ENCODE measurements at places on chromosomes 2 and 18.

- no peak for DNase-seq
Measured at GRCh38 chr18:11980163-11980493, 1.2 kb upstream of the IMPA2 start.

DNA sequence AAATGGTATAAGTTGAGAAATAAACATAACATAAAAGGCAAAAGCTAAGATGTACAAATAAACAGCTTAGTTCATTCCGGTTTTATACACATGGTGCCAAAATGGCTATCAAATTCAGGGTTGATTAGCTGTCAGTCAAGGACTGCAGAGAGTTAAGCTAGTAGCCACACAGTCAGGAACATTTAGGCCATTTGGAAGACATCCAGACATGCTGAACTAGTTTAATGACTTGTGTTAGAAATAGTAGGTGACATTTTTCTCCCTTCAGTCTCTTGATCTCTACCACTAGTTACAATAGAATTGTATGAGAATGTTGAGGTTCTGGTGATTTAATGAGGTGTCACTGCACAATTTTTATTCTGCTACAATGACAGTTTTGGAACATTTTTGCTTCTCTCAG is 394.4 kb upstream of the SPHKAP start:
- DNase-seq, result no peak

- DNase-seq, result no peak
Measured at GRCh38 chr18:34514238-34514637, 195.9 kb upstream of the DTNA start.

DNA sequence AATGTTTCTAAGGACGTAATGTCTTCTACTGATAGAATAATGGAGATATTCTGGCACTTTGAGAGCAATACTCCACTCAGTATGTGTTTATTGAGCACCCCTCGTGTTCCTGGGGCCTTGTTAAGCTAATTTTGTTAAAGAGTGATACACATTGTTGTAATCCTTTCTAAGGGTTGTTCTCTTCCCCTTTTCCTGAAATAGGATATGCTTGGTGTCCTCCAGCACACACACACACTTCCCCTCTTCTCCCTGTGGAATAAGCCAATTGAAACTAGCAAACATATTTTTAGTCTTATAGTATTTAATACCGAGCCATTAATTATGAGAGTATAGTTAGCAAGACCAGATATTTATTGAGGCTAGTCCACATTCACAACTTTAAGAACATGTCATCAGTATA is 114.1 kb downstream of the CRIM1 start:
- no peak for DNase-seq

GRCh38 chr18:8458546-8459215 is 150.6 kb upstream of the RAB12 start:
- no peak for DNase-seq

- DNase-seq, result no peak
Measured at GRCh38 chr2:239273280-239274234, 127.3 kb downstream of the HDAC4 start.

- no peak for DNase-seq
Measured at GRCh38 chr2:26363323-26363722, 16.7 kb upstream of the ADGRF3 start.

GRCh38 chr18:3493501-3494244 is 43.7 kb downstream of the TGIF1 start:
- DNase-seq, result no peak

DNA sequence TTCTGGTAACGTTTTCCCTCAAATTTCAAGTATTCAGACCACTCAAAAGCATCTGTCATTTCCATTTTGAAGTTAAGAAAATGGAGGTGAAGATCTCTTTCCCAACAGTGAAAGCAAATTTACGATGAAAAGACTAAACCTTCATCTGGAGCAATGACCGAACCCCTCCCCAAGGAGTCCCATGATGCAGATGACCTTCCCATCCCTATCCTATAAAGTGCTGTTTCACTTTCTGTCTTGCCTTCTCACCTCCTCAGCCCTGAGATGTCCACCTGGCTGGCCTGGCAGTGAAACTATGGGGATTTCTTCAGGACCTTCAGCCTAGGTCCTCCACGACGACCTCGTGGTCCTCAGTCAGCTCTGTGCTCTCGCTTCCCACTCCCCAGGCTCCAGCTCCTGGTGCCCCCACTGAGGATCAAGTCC is 925 bp upstream of the NPC1 start:
- DNase-seq, result no peak
